NCI-H2227 treated with DMSO at 0.1 percent for 48 hours (cell line): ENCODE measurements at places on chromosomes 4 and X.
A peak's percentile ranks its signal among the peaks of the same experiment; 100 is the strongest.

DNA sequence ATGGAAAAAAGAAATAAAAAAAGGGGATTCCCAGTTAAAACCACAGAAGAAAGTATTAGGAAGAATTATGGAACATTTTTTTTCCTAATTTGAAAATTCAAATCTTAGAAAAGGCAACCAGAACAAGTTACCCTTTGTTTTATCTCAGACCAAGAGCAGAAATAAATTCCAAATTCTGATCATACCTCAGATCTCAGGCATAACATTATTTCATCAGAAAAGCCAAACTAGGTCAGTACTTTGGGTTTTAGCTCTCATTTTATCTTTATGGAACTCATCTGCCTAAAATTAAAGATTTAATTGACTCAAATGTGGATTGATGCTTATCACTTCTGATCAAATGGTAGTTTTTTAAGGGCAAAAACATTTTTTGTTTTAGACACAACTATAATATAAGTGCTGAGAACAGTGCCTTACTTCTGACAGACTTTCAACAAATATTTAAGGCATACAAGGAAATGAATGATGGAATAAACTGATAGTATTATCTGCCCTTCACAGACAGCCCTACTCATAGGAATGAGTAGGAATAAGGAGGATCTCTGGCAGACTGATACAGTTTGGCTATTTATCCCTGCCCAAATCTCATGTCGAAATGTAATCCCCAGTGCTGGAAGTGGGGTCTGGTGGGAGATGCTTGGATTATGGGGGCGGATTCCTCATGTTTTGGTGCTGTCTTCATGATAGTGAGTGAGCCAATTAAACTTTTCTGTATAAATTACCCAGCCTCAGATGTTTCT lies 245.3 kb upstream of the PITX2 start:
- DNase-seq = no peak

- DNase-seq = peak; percentile 20
Measured at GRCh38 chrX:18377796-18378195, 23.3 kb upstream of the SCML2 start.

GRCh38 chr4:144547678-144548298 lies 98.2 kb upstream of the HHIP start:
- no peak for DNase-seq

GRCh38 chrX:31349515-31349914 lies 277.7 kb upstream of the FTHL17 start:
- DNase-seq = no peak

GRCh38 chrX:22686138-22686541 lies 313.6 kb upstream of the DDX53 start:
- DNase-seq = peak; percentile 48

GRCh38 chr4:30116401-30116800 lies 603.8 kb upstream of the PCDH7 start:
- no peak for DNase-seq

GRCh38 chrX:37684973-37685372 lies 618 bp upstream of the XK start:
- DNase-seq = no peak

DNA sequence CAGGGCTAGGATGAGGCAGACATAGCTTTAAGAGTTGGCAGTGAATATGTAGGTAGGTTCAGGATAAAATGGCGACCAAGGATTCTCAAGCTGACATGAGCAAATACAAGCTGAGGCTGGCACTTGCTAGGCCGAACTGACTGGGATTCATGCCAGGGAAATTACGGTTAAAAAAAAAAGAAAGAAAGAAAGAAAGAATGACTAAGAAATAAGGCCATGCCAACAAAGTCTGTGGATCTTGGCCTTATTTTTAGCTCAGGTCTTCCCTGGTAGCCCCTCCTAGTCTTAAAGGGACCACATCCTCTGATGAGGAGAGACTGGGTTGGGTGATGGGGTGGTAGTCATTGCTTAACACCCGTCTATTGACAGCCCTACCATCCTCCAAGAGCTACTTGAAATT lies 64.4 kb upstream of the KLHL13 start:
- no peak for DNase-seq

DNA sequence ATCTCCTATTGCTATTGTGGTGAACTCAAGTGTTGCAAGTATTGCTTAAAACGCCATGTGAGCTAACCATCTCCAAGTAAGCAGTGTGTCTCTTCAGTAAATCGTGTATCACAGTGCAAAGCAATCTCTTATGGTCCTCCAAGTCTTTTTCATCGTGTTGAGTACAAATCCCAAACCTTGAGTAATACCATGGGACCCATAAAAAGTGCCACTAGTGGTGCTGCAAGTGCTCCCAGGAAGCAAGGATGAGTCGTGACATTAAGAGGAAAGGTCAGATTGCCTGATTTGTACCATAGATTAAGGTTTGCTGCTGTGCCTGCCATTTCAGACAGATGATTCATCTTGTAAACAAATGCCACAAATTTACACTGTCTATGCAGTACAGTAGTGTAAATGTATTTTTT lies 66.9 kb upstream of the BMPR1B start:
- DNase-seq = no peak

GRCh38 chr4:3330707-3331106 lies 37.9 kb downstream of the RGS12 start:
- DNase-seq = no peak

DNA sequence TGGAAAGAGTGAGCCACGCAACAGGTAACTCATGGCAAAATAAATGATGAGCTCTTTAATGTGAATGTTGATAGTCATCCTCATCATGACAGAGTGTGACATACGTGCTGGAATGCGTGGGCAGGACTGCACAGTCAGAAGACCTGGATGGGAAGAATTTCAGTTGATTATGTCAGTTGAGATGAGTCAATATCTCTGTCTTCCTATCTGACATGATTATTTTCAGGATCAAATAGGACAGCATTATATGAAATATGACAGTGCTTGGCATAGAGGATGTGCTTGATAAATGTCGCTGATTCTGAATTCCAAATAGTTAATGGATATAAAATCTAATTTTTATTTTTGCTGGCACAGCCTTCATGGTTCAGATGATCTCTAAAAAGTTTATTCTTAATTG lies 95.1 kb downstream of the IL15 start:
- no peak for DNase-seq

- DNase-seq = no peak
Measured at GRCh38 chrX:3257471-3257870, 89.0 kb downstream of the MXRA5 start.

GRCh38 chr4:129109965-129110824 lies 14.2 kb downstream of the C4orf33 start:
- no peak for DNase-seq

DNA sequence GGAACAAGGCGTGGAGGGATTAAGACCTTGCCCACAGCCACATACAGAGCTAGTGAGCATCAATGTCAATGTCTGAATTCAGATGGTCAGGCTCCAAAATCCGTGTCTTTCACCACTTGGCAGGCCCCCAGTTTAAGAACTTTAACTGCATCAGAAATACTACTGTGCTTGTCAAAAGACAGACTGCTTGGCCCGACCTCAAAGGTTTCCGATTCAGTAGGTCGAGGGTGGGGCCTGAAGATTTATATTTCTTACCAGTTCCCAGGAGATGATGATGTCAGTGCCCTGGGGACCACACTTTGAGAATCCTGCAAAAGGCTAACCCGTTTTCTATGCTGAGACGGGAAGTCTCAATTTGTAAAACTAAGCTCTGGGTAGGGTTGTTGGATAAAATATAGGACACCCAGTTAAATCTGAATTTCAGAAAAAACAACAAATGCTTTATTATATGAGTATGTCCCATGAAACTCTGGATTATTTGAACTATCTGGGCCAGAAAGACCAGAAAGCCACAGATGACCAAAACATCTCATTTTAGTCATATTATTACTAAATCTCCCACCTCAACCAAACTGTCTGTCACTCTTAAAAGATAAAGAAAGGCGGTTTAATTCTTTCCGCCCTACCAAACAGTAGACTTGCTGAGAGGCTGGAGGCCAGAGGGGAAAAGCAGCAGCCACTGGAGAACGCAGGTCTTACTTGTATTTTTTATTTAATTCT lies 42.7 kb downstream of the GATB start:
- DNase-seq = no peak

- no peak for DNase-seq
Measured at GRCh38 chr4:6472387-6473263, at the start of gene PPP2R2C. PPP2R2C (minus strand) TSS chr4:6472614; CDS start chr4:6472229, 385 bp downstream.

- no peak for DNase-seq
Measured at GRCh38 chr4:156496797-156497196, 474.8 kb downstream of the PDGFC start.

- DNase-seq = no peak
Measured at GRCh38 chrX:18895189-18895951, 88.5 kb downstream of the PHKA2 start.

- no peak for DNase-seq
Measured at GRCh38 chr4:130422261-130422660, 1326.3 kb downstream of the C4orf33 start.

GRCh38 chrX:48509619-48510018 lies 827 bp downstream of the PORCN start:
- no peak for DNase-seq

DNA sequence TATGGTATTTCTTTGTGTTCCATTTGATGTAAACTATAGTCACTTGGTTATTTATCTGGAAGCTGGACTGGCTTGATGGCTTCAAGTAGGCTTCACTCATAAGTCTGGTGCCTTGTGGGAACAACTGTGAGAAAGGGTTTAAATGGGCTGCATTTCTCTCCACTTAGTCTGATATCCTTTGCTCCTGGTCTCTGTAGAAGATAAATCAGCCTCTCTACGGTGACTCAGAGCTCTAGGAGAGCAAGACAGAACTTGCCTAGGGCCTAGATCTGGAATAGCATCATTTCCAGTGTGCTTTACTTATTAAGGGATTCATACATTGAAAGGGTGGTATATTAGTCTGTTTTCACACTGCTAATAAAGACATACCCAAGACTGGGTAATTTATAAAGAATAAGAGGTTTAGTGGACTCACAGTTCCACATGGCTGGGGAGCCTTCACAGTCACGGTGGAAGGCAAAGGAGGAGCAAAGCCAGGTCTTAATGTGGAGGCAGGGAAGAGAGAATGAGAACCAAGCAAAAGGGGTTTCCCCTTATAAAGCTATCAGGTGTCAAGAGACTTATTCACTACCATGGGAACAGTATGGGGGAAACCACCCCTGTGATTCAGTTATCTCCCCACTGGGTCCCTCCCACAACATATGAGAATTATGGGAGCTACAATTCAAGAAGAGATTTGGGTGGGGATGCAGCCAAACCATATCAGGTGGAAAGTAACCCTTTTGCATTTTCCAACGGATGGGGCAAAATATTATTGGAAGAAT lies 1746.4 kb upstream of the PCDH7 start:
- DNase-seq = no peak

GRCh38 chr4:15416357-15417232 lies 11.2 kb upstream of the C1QTNF7 start:
- DNase-seq = no peak

DNA sequence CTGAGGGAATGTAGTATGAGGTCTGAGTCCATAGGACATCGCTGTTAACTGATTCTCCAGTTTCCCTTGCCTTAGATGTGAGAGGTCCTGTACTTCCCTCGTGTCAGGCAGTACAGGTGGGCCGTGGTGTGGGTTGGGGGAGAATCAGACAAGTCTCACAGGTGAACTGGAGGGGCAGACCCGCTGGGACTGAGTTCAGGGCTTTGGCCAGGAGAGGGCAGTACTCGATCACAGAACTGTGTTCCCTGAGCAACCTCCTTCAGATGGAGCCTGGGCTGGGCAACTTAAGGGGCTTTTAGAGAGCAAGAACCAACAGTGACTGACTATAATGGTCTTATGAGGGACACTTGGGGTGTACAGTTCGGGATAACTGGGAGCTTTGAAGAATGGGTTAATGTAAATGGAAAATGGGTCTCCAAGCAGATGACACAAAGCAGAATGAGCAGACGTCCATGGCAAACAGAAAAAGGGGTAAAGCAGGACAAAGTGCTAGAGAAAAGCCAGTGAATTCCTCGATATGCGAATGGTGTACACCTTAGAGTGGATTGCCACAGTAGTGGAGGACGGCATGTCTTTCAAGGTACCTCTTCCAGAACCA lies 83.6 kb downstream of the CCNG2 start:
- DNase-seq = no peak

DNA sequence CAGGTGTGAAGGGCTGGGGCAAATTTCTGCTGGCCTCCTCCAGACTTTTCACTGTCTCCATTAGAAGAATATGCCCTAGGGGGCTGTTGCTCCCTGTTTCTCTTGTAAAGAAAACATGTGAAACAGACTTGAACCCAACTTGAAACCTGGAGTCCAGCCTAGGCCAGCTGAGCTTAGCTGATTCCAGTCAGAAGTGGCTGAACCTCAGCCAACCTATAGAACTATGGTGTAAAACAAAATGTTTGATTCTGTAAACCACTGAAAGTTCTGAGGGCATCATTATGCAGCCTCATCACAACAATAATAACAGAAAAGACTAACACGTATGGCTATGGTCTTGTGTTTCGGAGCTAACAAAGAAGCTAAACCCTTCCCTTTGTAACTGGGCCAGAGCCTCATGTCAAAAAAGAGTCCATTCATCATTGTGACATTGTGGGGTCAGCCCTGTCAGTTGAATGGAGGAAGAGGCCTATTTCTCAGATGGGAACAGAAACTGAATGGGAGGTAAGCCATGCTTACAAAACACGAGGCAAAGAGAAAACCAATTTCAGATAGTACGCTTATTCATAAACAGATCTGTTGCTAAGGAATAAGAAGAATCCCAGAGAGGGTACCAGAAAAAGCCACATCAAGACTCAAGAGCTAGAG lies 34.1 kb downstream of the SETD7 start:
- no peak for DNase-seq

- no peak for DNase-seq
Measured at GRCh38 chr4:6369924-6370645, 100.4 kb downstream of the WFS1 start.

DNA sequence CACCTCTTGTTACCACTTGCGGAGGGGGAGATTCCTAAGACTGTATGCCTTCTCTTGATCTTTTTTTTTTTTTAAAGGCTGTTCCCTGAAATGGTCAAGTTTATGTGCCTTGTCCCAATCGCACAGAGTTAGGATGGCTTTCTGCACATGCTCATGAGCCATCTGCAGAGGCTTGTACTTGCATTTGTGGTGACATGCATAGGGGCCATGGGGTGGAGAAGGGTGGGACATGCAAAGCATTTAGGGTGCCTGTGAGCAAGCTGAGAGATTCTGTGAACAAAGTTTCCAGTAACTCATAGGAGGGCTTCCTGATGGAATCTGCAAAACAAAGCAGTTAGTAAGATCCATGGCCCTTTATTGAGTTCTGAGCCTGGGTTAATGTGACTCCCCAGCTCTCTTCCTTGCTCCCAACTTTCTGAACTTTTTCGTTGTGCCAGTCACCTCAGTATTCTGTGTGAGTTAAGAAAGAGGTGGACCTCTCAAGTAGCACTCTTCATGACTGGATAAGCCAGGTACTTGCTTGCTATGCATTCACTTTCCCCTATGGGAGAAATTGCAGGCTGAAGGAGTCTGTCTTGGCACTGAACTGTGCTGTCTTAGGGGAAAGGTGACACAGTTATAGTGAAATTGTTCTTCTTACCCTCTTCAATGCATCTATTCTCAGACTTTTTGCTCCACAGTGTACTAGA lies 37.9 kb upstream of the DHX15 start:
- DNase-seq = no peak

- no peak for DNase-seq
Measured at GRCh38 chrX:78687586-78687985, 28.5 kb upstream of the RTL3 start.

GRCh38 chr4:79198951-79199587 lies 126.8 kb downstream of the NAA11 start:
- DNase-seq = peak; percentile 11
